COR-L47 (cell line): ENCODE measurements at places on chromosomes 2 and 18.

DNA sequence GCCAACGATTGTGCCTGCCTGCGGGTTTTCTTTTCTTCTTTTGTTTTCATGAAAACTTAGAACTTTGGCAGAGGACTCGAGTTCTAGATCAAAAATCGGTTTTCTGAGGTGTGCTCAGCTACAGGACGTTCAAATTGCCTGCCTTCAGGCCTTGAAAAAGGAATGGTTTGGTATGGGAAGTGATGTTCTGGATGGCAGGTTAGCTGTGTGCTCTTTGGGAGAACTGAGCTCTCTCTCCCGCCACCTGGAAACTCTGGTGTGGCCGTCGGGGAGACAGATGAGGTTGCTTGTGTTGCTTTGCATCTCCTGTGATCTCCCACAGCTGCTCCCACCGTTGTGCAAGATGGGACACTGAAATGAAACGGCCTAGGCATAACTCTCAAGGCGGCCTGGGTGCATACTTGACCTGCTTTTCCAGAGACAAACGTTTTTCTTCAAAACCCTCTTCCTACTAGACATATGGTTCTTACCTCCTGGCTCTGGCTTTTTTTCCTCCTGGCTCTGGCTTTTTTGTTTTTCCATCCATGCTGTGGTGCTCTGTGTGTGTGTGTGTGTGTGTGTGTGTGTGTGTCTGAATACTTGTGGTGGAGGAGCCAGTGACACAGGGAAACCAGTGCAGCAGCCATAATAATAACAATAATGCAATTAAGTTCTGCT, 2.0 kb downstream of the FMNL2 start:
- DNase-seq, result no peak

DNA sequence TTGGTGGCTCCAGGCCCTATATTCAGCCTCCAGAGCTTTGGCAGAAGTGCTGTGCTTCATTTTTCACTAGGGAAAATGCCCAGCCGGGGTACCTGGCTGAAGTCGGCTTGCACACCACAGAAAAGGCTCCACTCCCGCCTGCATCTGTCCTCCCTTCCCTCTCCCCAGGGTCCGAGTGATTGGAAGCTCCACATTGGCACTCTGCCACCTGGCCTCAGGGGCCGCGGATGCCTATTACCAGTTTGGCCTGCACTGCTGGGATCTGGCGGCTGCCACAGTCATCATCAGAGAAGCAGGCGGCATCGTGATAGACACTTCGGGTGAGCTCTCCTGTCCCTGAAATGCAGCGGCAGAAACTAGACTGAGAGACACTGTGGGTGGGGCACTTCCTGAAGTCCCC, 47.4 kb downstream of the IMPA2 start:
- peak; percentile 58 for DNase-seq

- no peak for DNase-seq
These were observed 294.4 kb upstream of the MC4R start for GRCh38 chr18:60667016-60667415.

- peak; percentile 42 for DNase-seq
These were observed 23.3 kb upstream of the MC5R start for GRCh38 chr18:13800505-13801259.

DNA sequence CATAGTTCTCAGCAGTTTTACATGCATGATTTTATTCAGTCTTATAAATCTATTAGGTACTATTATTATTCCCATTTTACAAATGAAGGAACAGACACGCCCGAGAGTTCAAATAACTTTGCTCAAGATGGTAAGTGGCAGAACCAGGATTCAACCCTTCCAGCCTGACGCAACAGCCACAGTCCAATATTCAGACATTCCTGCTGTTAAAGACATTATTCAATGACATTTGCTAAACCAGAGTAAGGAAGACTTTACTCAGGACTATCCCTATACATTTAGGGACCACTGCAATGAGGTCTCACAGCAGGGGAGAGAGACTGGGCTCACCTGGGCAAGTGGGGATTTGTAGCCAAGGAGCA, 29.4 kb upstream of the IGFBP2 start:
- DNase-seq, result no peak

DNA sequence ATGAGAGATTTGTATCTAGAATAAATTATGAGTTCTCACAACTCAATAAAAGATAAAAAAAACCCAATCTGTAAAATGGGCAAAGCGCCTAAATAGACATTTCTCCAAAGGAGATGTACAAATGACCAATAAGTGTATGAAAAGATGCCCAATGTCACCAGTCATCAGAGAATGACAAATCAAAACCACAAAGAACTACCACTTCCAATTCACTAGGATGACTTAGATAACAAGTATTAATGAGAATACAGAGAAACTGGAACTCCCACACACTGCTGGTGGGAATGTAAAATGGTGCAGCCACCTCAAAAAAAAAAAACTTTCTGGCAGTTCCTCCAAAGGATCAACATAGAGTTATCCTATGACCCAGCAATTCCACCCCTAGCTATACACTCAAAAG, 17.4 kb upstream of the COL6A3 start:
- DNase-seq, result no peak

DNA sequence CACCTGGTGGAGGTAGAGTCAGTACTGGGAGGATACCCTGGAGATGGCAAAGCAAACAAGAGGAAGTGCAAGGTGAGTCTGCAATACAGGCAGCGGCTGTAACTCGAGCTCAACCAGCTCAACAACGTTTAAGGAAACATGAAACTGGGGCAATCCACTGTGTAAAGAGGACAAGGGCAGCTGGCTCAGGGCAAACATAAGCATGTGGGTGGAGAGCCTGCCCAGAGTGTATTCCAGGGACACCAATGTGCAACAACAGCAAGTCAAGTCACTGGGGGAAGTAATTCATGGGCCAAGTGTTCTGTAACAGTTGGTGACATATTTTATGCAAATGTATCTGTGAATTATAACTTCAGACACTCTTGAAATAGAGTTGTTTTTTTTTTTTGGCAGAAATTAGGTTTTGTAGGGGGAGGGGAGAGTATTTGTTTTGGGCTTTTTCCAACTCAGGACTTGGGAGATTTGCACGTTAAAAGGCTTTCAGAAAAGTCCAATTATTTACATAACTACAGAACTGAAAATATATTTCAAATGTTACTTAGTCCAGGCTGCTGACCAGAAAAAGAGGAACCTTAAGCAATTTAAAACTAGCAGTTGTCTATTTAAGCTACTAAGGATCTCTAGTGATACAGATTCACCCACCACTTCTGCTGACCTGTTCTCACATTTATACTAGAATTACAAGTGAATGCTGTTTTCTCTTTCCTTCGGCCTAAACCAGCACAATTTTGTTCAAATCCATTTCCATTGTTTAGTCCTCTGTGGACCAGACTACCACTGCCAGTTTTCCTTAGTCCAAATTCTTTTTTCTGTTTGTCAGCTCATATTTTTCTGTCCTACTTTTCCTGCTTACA, 18.6 kb downstream of the NRXN1 start:
- DNase-seq, result peak; percentile 97
